ENCODE measurements at places on chromosomes 3 and 15. TPM values are rescaled to one million over a fixed set of nuclear protein-coding genes. Genes with fewer than 3 reads are reported as not detected.

DNA sequence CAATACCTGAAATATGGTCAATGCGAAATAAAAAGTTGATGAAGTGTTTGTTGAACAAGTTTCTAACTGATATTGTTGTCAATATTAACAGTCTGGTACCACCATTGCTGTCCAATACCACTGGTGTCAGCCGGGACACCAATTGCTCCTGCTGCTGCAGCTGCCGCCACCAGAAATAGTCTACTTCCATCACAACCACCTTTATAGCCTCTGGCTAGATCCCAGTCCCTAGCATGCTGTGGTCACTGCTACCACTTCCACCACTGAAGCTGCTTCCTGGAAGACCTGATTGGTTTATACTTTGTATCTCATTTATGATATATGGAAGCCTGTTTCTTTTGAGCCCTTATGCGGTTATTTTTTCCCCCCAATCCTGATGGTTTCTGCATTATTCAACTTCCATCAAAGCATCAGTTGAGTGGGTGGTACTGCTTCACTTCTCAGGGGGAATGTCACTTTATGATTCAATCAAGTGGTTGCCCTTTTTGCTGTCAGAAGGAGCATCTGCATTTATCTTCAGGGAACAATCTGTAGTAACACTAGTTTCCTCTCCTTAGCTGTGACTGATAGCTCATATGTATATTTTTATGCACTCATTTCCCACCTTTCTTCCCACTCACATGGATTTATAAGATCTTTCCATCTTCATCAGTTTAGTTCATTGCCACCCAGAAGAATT is 11.7 kb downstream of the LNP1 start:
- no peak for DNase-seq

GRCh38 chr15:73142802-73143762 is 90.8 kb downstream of the NEO1 start:
- no peak for DNase-seq

DNA sequence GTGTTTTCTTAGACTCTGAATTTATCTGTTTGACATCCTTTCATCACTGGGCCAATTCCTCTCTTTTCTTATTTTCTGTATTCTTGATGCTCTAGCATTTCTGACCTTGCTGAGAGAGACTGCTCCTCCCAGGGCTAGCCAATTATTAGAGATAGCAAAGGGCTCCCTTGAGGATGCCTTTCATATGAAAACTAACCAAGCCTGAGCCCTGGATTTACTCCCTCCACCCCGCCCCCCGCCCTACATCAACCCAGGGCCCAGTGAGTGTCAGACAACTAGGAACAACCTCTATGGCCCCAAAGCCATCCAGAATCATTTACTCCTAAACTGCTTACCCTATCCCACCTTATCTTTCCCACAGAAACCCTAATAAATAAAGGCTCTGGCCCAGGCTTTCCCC is 69.7 kb upstream of the LARS2 start:
- no peak for DNase-seq

DNA sequence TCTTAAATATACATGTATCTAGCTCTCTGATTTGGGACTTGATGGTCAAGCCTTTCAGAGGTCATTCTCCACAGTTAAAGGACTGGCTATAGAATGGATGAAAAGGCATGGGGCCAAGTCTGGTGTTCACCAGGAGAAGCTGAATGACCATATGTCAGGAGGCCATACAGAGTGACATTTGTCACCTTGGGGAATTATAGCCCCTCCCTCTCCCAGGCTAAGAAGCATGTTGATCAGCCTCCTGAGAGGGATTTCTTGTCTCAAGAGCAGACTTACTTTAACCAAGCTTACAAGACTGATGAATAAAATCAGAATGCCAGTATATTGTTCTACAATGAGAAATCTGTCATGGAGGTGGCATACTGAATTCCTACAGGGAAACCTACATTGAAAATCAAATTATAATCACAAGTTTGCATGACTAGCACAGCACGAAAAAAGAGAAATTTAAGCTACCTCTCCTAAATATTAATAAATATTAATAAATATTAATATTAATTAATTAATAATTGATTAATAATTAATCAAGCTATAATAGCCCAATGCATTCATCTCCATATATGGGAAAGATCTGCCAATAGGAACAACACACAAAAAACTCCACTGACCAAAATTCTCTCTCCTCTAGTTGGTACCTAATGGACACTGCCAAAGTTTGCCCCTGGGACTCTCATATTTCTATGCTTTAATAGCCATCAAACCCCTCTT is 47.3 kb downstream of the ATP8B4 start:
- DNase-seq: no peak

PFN2 gene
- 48.3 TPM for total RNA-seq

SST gene
- 0.55 TPM for total RNA-seq

GRAMD2A gene
- total RNA-seq: 0.18 TPM

- DNase-seq: no peak
These were observed 3.8 kb downstream of the GOLIM4 start for GRCh38 chr3:168091941-168092340.

GRCh38 chr15:31379577-31379976 is 52.9 kb downstream of the KLF13 start:
- no peak for DNase-seq

SLC2A2 gene
- not detected for total RNA-seq

DNA sequence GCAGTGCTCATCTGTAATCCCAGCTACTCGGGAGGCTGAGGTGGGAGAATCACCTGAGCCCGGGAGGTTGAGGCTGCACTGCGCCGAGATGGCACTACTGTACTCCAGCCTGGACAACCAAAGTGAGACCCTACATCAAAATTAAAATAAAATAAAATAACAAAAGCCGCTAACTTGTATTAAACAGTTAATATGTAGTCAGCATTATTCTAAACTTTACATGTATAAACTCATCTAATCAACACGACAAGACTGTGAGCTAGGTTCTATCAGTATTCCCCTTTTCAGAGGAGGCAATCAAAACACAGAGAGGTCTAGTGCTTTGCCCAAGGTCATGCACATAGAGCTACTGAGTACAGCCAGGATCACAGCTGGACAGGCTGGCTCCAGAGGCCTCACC is 111.7 kb upstream of the LINGO1 start:
- DNase-seq: no peak

CDCP1 gene
- 2.1 TPM for total RNA-seq

GRCh38 chr15:40349163-40349562 is 1.7 kb upstream of the PHGR1 start:
- no peak for DNase-seq

RPP25 gene
- total RNA-seq: 36.7 TPM

MAGI1 gene
- total RNA-seq: 7.3 TPM

ITPKA gene
- total RNA-seq: 0.82 TPM

SEMA5B gene
- total RNA-seq: 2.0 TPM

DNA sequence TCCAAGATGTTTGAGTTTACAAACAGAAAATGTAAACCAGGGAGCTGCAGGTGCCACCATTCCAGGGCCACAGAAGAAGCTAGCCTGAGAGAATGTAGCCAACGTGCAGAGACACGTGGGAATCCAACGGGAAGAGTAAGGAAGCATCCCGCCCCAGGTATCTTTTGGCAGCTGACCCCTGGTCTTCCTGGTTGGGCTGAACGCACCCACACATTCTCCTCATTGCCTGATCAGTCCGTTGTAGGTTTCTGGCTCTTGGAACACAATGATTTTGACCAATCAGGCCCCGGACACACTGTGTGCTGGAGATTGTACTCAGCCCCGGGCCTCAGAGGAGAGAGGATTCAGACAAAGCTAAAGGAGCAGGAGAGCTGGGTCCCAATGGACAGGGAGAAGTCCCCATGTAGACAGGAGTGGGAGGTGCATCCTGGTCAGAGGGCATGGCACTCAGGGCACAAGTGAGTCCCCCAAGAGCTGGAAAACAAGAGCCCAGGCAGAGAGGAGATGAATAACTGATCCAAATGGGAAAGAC is 102.3 kb downstream of the TPRA1 start:
- DNase-seq: no peak

Data from ovary (tissue), 10 donors.